Bronchus fibroblast of lung (primary cell): ENCODE measurements at places on chromosomes 7 and 10. TPM values are rescaled to one million over a fixed set of nuclear protein-coding genes. Genes with fewer than 3 reads are reported as not detected.

FXYD4 gene
- not detected in 2 replicates for total RNA-seq

FRMPD2 gene
- not detected in 2 replicates for total RNA-seq

RELN gene
- total RNA-seq = 1.2 and 1.3 TPM in 2 replicates

CWF19L1 gene
- 27.7 and 32.6 TPM in 2 replicates for total RNA-seq

AUTS2 gene
- 3.9 and 4.2 TPM in 2 replicates for total RNA-seq

CCZ1B gene
- 16.8 and 23.2 TPM in 2 replicates for total RNA-seq

SCART1 gene
- 0.15 and 0.34 TPM in 2 replicates for total RNA-seq

CDK14 gene
- 10.7 and 12.1 TPM in 2 replicates for total RNA-seq

NET1 gene
- total RNA-seq = 15.9 and 16.5 TPM in 2 replicates

CCL24 gene
- total RNA-seq = not detected in 2 replicates

ZNF804B gene
- not detected in 2 replicates for total RNA-seq

MEIG1 gene
- total RNA-seq = 0.15 TPM in 1 of 2 replicates, not detected in the other

CALHM3 gene
- total RNA-seq = not detected in 2 replicates

ARHGAP22 gene
- 28.9 and 32.4 TPM in 2 replicates for total RNA-seq

TWNK gene
- total RNA-seq = 5.4 and 5.9 TPM in 2 replicates
